ENCODE measurements at places on chromosomes 3 and 15. TPM values are rescaled to one million over a fixed set of nuclear protein-coding genes. Genes with fewer than 3 reads are reported as not detected.
A peak's percentile ranks its signal among the peaks of the same experiment; 100 is the strongest.

GRCh38 chr15:36177590-36178302 lies 401.7 kb upstream of the CDIN1 start:
- DNase-seq: no peak

GRCh38 chr3:163159306-163159705 lies 1662.7 kb downstream of the OTOL1 start:
- DNase-seq: no peak

- no peak for DNase-seq
These were observed 1.7 kb downstream of the BUB1B start for GRCh38 chr15:40162552-40162951.

- DNase-seq: no peak
These were observed 835.7 kb downstream of the OTOL1 start for GRCh38 chr3:162332344-162332743.

- DNase-seq: no peak
These were observed 27.6 kb downstream of the KLHL18 start for GRCh38 chr3:47310391-47310790.

DNA sequence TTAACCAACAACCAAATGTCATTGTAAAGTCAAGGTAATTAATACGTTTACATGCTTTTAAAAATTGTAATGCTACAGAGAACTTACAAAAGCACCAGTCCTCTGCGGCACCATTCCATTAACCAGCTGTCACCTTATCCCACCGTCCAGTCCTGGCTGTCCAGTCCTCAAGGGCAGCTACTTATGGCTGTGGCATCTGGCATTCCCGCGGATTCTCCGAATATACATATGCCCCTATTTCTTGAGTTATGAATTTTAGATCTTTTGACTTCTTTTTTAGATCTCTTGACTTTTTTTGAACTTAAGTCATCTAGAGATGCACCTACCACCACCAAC lies 382 bp upstream of the POMGNT2 start:
- no peak for DNase-seq

DNA sequence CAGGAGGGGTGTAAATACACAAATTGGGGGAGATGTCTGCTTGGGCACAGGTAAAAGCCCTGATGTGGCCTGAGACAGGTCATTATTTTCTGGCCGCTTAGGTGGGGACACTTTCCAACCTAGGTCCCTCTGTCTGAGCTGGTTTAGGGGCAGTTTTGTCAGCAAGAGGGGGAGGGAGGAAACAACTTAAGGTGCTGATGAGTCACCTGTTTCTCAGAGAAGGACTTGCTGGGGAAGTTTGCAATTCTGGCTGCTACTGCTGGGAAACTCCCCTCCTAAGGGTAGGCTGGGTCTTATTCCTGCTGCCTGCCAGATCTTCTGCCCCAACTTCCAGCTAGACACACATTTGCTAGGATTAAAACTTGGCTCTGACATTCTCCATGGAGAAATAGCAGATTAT lies 4.8 kb upstream of the RHOV start:
- DNase-seq: no peak

- no peak for DNase-seq
These were observed 300.6 kb upstream of the KCNH8 start for GRCh38 chr3:18847583-18848197.

DNA sequence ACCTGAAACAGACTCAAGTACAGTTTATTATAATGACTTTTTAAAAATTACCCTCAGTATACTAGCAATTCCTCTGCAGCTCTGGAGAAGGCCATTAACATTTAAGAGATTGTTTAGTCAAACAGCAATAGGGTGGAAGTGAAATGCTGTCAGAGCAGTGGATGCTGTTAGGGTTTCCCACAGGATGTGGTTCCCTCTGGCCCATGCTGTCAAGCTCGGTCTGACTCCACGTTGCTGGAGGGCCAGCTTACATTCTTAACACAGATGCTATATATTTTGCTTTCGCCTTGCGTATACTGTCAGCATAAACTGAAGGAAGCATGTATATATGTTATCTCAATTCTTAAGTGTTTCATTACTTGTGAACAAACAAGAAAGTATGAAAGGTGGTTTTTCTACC lies 231.1 kb upstream of the COL8A1 start:
- DNase-seq: no peak

GRCh38 chr3:37147666-37148065 lies 26.7 kb downstream of the LRRFIP2 start:
- no peak for DNase-seq

DNA sequence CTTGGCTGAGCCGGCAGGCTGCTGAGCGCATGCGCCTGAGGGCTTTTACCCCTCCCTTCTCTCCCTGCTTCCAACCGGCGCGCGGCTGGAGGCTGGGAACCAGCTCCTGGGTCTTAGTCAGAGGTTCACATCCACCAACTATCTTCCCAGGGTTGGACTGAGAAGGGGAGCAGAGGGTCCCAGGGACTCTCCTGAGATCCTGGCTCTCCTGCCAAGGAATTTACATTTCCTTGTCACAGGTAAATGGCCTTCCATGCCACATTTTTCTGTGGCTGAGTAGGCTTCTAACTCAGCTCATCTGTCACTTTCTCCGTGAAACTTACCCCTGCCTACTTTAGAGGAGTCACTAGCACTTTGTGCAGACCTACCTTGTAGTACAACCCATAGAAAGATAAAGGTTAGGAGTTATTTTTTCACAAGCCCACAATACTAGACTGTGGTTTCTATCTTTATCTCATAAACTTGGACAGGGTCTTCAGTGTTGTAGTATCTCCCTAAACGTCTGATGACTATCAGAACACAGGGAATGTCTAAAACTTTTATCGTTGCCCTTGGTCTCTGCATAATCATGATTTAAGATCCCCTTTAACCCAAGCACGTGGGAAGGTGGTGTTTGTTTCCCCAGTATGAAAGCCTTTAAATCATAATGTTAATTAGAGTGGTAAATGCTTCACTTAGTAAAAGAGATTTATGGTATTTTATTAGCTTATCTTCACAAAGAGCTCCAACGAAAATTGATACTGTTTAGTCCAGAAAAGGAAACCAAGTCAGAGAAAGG lies 638 bp upstream of the TBC1D5 start:
- no peak for DNase-seq

GRCh38 chr3:46930945-46931403 lies 45.6 kb downstream of the CCDC12 start:
- DNase-seq: no peak

GRCh38 chr3:128315313-128315712 lies 151.4 kb downstream of the DNAJB8 start:
- DNase-seq: no peak

DNA sequence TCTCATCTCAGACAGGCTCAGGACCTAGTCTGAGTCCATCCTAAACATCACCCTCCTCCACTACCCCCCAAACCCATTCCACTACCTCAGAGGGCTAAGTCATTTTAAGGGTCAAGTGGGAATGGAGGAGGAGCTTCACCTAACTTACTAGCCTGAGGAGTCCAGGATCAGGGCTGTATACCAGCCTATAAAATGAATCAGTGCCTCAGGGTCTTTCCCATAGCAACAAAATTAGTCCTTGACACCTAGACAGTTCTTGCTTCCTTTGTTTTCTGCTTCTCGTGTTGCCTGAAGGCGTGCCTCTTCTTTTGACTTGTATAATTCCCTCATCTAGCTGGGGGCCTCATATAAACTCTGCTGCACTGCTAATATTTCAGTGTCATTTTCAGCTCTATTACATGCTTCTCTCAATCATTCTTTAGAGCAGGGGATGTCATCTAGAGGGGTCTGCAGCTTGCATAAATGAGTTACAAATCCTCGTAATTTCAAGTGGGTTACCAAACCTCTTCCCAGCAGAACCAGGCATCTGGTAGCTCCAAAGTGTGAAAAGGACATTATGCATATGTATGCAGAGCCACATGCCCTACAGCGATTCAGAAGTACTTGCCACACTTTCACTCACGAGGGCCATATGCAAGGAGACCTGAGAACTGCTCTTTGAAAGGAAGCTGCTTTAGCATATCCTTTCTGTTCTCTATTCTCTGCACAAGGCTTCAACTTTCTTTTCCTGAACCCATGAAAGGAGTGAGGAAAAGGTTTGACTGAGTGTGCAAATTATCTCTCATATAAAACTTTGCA lies 311.7 kb upstream of the SEMA6D start:
- DNase-seq: no peak

DNA sequence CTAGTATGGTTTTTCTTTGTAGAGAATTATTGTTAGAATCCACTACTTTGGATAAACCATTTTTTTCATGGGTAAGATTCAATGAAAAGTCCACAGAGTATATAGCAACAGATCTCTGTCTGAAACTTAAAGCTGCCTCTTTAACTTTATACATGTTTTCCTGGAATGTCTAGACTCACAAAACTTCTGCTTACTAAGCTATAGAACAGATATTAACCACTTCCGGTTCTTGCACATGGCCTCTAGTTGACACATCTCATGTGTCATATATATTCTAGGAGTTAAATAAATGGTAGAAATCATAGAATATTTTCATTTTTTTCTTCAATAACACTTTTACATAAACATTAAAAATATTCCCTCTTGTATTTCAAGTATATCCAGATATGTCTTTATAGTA lies 1693.9 kb downstream of the SI start:
- no peak for DNase-seq

GRCh38 chr3:34842706-34843480 lies 796.4 kb upstream of the ARPP21 start:
- DNase-seq: no peak

- no peak for DNase-seq
These were observed 359.2 kb upstream of the PROK2 start for GRCh38 chr3:72143966-72144717.

GRCh38 chr3:15500107-15500724 lies 21.3 kb downstream of the COLQ start:
- DNase-seq: no peak

DNA sequence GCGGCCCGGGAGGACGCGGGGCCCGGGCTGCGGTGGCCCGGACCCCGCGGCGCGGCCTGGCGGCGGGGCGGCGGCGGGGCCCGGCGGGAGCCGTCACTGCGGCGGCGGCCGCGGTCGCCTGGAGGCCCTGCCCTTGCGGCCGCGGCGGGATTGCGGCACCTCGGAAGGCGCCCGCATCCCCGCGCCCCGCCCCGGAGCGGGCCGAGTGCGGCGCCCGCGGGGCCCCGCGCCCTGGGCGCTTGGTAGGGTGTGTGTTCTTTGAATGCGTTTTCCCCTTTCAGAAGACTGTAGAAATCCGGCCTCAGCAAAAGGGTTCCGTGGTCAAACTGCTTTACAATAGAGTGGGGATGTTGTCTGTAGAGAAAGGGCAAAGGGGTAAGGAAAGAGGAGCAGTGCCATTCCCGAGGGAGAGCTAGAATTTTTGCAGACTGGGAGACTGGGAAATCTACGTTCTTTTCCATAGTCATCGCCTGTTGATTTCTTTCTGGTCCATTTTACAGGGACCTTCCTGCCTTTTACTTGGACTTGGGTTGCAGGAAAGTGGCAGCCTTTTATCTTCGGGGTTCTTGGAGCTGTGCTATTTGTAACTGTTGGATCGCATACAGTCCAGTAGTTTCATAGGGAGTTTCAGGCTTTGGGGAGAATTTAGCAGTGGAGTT lies 630 bp downstream of the SNRK start:
- peak; percentile 47 for DNase-seq

DNA sequence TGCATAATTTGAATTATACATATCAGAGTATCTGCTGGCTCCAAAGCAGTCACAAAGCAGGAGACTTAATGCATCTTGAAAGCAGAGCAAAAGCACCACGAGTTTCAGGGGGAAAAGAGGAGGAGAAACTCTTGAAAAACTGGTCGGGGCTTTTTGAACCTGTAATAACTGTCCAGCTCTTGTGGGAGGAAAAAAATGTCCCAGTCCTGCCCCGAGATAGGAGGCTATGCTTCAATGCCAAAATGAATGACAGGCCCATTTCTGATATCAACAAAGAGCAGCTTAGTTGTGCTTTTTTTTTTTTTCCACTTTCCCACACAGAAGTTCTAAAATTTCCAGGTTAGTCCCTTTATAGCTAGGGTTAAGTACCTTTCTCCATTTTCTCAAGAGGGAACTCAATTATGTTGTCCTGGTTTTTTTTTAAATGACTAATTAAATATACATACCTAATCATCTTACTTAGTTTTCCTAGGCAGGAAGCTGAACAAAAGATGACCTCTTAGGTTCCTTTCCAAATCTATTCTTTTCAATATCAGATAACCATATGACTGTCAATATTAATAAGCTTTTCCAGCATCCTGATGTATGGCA lies 120.2 kb downstream of the TFDP2 start:
- DNase-seq: no peak

DNA sequence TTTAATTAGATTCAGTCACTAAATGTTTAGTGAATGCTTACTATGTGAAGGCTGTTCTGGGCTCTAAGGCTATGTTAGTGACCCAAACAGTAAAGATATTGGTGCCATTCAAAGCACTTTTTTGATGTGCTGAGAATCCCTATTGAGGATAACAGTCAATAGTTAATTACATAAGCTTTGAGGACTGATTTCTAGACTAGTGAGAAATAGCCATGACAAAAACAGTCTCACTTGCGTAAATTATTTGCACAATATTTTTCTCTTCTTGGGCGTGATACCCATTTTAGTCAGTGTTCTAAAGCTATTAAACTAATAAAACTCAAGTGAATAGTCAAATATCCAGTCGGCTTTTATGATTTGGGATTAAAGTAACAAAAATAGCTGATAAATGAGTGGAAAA lies 74.6 kb downstream of the UBE2E2 start:
- no peak for DNase-seq

DNA sequence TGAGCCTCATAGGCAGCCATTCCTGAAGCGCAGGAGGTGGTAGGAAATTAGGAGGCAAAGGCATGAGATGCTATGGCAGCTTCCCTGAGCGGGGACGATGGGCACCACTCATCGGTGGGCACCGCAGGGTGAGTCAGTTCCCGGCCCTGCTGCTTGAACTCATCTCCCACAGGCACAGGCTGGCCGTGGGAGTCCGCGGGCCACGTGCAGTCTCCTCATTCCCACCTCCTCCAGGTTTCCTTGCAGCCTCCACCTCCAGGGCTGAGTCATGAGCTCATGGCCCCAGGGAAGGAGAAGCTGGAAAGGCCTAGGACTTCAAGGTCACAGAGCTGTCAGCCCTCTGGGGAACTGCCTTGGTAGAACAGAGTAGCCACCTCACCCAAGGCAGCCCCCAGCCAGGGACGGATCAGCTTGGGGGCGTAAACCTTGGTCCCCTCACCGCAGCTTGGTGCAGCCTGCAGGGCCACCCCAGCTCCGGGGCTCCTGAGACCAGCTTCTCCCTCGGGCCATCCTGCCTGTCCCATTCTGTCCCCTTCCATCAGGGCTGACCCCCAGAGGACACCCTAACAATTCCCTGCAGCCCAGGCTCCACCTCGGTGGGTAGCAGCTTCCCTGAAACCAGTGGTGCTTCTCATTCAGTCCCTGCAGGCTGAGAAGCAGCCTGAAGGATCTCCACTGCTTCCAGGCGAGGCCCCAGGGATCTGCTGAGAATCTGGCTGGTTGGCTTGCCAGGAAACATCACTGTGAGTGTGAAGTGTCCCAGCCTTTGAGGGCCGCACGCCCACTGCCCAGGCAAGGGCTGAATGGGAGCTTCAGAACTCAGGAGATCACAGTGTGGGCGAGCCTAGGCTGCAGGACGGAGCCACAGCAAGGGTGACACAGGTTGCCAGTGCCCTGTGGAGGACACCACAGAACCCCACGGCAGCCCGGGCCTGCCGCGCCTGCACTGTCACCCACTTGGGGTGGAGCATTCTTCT lies 150.7 kb upstream of the MEF2A start:
- DNase-seq: no peak

- no peak for DNase-seq
These were observed 147.2 kb downstream of the ALCAM start for GRCh38 chr3:105513886-105514285.

LRRC3B gene
- total RNA-seq: 39.9 TPM

RAB6B gene
- total RNA-seq: 43.2 TPM

TICRR gene
- 1.2 TPM for total RNA-seq

DENND4A gene
- total RNA-seq: 87.2 TPM

PARP15 gene
- total RNA-seq: not detected

IL17RC gene
- total RNA-seq: 2.4 TPM

FBXO40 gene
- not detected for total RNA-seq

MED12L gene
- total RNA-seq: 6.1 TPM

PEX11A gene
- 12.6 TPM for total RNA-seq

CNTN4 gene
- 134 TPM for total RNA-seq

FAM81A gene
- total RNA-seq: 42.8 TPM
